ENCODE measurements at places on chromosomes 7 and 10.
A peak's percentile ranks its signal among the peaks of the same experiment; 100 is the strongest.

GRCh38 chr7:94423863-94424735 lies 29.4 kb downstream of the COL1A2 start:
- peaks cover 4% of the 10 kb centered on the region for H3K36me3 ChIP-seq
- H3K4me3 ChIP-seq = no peak overlapping the region
- DNase-seq = no peak

- no peak overlapping the region for H3K27ac ChIP-seq
- DNase-seq = no peak
- H3K36me3 ChIP-seq = no peaks in the 10 kb centered on the region
- no peak overlapping the region for H3K4me3 ChIP-seq
- no peaks in the 10 kb centered on the region for H3K4me1 ChIP-seq
Measured at GRCh38 chr7:103877565-103877964, 111.9 kb downstream of the RELN start.

DNA sequence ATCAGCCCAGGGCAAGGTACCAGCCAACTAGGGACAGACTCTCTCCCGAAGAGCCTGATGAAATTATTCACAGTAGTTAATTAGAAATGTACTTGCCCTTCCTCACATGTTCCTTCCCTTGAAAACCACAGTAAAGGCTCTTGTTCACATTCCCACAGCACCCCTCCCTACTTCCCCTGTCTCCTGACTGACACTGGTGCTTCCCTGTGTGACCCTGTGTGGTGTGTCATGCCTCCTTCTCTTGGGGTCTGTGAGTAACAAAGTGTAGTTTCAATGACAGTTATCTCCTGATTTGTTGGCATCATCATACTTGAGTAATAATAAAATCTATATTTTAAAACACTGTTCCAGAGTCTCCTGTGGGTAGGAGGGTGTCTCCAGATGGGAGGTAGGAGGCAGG lies 209.7 kb downstream of the ABCA13 start:
- no peak overlapping the region for H3K4me3 ChIP-seq
- no peaks in the 10 kb centered on the region for H3K27me3 ChIP-seq
- no peak for DNase-seq
- no peaks in the 10 kb centered on the region for H3K36me3 ChIP-seq
- H3K4me1 ChIP-seq = no peaks in the 10 kb centered on the region
- no peak overlapping the region for H3K27ac ChIP-seq

- H3K27ac ChIP-seq = no peak overlapping the region
- no peak for DNase-seq
- H3K36me3 ChIP-seq = no peaks in the 10 kb centered on the region
Measured at GRCh38 chr7:28410628-28411531, 1.4 kb upstream of the CREB5 start.

DNA sequence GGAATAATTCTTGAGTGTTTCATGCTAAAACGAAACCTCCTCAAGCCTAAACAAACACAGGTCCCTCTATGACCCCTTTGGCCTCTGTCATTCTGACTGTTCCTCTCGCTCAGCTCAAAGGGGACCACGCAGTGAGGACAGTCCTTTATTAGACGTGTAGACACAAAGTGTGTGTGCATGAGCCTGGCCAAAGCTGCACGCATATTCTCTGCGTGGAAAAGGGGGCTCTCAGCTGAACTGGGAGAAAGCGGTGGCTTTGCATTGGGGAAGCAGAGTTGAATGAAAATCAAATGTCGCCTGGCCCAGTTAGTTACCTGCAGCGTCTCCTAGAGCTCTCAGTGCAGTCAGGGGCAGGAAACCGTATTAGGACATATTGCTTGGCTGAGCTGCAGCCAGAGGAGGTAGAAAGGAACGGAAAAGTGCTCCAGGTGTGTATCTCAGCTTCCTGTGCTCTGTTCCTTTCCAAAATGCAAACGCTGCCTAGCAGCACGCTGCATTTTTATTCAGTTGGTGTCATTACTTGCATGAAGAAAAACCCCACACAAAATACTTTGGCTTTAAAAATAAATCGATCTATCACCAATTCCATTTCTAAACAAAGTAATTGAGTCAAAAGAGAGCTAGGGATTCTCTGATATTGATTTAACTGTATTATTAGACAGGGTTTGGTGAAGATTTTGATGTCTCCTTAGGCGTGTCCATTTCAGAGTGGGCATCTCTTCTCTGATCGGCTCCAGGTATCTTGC lies 4.9 kb downstream of the GATA3 start:
- H3K4me1 ChIP-seq = peaks cover 25% of the 10 kb centered on the region
- DNase-seq = no peak
- no peaks in the 10 kb centered on the region for H3K36me3 ChIP-seq
- H3K27ac ChIP-seq = peak overlapping the region; percentile 8
- peaks cover 18% of the 10 kb centered on the region for H3K27me3 ChIP-seq

DNA sequence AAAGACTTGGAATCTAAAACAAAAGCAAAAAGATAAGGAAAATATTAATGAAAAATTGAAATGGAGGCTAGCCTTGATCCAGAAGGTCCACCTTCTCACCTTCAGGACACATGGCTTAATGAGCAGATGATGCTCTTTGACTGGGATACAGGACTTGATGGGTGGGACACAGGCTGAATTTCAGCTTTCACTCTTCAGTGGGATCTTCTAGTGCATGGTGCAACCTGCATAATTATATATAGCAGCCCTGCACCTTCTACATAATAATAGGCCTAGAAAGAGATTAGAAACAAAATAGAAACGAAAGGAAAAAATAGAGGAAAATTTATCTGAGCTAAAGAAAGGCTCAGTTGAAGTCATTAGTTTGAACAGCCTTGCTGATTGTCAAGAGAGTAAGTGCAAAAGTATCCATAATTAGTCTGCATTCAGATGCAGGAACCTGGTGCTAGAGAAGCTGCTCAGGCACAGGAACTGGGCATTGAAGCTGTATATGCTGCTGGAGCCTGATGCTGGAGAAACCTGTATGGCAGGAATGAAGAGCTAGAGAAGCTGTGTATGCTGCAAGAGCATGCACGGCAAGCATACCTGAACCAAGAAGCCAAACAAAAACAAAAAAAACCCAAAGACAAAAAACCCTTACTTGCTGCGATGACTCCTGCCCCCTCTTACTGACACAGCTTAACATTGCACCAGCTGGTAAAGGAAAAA lies 19.4 kb downstream of the MKLN1 start:
- peaks cover 50% of the 10 kb centered on the region for H3K4me1 ChIP-seq
- no peaks in the 10 kb centered on the region for H3K27me3 ChIP-seq
- DNase-seq = no peak
- H3K36me3 ChIP-seq = no peaks in the 10 kb centered on the region
- H3K4me3 ChIP-seq = no peak overlapping the region

DNA sequence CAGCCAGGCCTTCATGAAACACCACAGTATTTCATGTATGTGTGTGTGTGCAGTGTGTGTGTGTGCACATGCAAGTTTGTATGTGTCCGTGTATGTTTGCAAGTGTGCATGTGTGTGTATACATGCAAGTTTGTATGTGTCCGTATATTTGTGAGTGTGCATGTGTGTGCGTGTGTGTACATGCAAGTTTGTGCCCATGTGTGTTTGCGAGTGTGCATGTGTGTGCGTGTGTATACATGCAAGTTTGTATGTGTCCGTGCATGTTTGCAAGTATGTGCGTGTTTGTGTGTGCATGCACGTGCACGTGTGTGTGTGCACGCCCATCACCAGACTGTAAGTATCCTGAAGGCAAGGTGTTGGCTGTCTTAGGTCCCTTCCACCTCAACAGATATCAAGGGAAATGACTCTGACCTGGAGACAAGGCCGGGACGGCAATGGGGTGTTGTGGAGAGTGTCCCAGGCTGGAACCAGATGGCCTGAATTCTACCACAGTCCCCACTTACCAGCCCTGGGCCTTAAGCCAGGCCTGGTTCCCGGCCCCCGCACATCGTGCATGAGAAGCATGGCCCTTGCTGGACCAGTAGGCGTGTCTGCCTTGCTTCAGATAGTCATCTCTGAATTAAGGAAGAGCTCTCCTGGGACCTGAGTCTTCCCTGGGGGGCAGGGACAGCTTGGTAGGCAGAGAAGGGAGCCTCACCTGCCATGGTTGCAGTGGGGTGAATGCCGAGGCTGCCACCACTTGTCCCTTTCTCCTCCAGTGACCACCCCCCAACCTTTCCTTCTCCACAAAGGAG lies 140.0 kb downstream of the GRK5 start:
- peak; percentile 64 for DNase-seq
- peaks cover 51% of the 10 kb centered on the region for H3K36me3 ChIP-seq
- no peaks in the 10 kb centered on the region for H3K27me3 ChIP-seq
- peak overlapping the region; percentile 41 for H3K27ac ChIP-seq
